ENCODE measurements at places on chromosomes 2 and 18.

DNA sequence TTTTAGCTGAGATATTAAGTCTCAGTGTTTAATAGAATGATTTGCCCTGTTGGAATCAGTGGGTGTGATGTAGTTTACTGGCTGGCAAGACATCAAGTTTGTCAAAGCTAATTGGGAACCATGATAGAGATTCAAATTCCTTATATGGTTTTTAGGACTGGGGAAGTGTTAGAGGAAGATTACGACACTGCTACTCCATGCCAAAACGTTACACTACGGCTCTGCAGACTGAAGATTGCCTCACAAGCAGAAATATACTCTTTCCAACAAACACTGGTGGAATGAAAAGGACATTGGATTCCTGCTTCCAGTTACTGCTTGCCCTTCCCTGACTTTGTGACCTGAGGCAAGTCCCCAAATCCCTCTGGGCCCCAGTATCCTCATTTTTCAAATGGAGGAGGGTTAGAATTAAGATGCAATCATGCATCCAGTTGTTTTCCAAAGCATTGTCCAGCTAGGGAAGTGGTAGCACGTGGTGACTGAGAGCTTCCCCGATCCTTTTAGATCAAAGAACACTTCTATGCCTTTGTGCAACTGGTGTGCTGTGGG, 147.6 kb downstream of the CDC42EP3 start:
- DNase-seq = no peak

DNA sequence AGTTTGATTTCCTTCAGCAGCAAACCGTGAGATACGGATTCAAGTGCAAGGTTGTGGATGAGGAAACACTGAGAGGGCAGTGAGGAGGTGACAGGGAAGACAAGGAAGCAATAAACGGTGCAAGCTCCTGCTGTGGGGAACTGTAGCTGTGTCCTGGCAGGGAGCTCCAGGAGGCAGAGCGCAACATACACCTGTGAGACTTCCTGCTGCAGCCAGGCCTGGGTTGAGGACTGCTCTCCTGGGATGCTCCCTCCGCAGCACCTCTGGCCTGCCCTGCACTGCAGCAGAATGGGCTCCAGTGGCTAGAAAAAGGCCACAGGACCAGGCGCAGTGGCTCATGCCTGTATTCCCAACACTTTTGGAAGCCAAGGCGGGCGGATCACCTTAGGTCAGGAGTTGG, 85.5 kb downstream of the MRO start:
- DNase-seq = no peak

DNA sequence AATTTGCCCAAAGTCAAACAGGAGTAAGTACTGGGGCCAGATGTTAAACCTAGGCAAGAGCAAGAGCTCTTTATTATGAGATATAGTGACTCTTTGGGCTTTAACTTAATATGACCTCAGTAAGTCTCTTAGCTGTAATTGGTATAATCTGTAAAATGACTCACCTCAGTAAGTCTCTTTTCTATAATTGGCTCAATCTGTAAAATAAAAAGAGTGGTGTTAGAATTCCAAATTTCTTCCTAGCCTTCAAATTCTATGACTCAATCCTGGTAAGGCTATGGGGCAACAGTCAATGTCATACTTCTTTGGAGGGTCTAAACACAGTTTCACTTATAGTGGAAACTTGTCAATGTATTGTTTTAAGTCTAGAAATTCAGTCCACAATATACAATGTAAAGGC, 1608.9 kb upstream of the PIK3C3 start:
- no peak for DNase-seq

DNA sequence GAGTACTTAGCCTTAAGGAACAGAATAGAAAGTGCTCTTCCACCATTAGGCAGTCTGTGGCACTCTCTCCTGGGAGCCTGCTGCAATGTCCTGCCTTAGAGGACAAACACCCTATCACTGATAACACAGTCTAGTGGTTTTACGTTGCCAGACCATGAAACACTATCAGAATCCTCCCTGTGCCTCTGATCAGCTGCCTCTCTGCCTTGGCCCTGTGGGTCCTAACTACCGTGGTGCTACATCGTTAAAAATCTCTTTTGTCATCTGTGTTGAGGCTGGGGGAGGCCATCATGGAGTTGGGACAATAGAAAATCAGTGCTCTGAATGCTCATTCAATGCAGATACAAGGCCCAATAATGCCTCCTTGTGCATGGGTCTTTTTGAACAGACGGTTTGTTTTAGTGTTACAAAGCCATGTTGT, 11.9 kb upstream of the APCDD1 start:
- no peak for DNase-seq

DNA sequence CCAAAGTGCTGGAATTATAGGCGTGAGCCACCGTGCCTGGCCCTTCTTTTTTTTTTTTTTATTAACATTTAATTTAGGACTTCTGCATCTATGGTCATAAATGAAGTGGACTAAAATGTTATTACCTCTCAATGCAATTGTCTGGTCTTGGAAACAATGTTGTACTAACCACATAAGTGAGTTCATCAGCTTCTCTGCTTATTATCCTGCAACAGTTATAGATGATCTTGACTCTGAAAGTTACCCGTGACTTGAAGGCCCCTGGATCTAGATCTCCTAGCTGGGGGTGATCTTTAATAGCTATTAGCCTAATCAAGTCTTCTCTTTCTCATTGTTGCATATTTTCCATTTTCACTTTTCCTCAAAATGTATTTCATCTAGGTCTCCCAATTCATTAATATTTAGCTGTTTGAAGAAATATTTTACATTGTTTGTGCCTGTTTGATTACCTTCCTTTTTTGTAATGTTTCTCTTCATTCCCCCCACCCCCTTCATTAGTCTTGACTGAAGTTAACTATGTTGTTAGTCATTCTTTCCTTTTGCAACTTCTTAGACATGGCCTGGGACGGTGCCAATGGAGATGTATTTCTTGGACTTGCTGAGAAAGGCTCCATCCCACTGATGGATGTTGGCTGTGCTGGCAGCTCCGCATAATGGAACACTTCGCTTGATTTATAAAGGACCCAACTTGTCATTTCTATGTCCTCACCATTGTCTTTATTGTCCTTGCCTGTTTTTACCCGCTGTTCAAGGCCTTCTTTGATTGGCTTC, 141.6 kb upstream of the RIOK3 start:
- DNase-seq = no peak

GRCh38 chr2:45932278-45932975, 281.0 kb downstream of the PRKCE start:
- DNase-seq = no peak

DNA sequence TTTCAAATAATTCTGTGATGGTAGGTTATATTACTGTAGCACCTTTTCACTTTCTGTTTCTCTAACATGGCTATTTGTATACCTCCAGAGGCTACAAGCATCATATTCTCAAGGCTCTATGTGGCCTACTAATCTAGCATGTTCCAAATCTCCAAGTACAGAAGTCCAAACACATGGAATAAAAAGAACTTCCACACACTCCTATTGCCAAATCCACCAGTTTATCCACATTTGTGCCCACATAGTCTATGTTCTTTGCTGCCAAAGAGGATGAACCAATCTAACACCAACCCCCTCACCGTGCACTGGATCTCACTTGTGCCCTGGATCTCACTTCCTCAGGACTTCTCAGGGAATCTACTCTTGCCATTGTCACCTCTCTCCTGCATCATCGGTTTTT, 247.3 kb upstream of the RBBP8 start:
- no peak for DNase-seq

DNA sequence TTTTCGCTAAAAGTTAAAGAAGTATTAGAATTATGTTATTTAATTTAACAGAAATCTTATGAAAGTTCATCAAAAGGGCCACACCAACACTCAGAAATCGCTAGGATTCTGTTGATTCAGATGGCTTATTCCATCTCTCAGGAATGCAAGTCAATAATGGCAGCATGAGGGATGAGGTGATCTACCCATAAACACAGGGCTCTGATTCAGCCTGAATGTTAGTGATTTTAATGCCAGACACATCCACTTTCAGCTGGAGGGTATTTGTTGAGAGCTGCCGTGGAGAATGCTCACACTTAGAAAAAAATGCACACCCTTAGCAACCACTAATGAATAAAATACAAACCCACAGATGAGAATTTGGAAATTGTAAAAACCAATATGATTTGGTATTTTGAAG, 173.3 kb upstream of the ERBB4 start:
- no peak for DNase-seq

DNA sequence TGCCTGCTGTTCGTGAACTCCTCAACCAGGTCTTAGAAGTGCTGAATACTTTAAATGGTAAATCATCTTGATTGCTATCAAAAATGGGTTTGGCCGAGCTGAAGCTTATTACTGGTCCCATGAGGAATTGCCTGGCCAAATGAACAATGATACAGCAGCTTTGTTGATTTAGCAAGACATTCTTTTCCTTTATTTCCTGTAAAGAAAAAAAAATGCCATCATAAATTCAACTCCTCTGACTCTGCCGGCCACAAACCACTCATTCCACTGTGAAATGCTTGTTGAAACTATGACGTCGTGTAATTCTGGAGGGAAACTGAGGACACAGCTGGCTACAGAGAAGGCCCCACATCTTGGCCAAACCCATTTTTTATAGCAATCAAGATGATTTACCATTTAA, 74.2 kb upstream of the ID2 start:
- no peak for DNase-seq

- no peak for DNase-seq
Observed at GRCh38 chr18:73431620-73432019, 563.8 kb upstream of the NETO1 start.

GRCh38 chr2:85605406-85606115, 3.1 kb upstream of the TMEM150A start:
- no peak for DNase-seq

- no peak for DNase-seq
Observed at GRCh38 chr18:11581286-11581685, 28.1 kb upstream of the SLC35G4 start.

All from stimulated activated naive CD8-positive, alpha-beta T cell treated with anti-CD3 and anti-CD28 coated beads, Interleukin-15, Interleukin-2, amounts not matched to agents 100 U/mL and 50 U/mL, for 24 hours (primary cell).